ENCODE measurements at places on chromosomes 13 and 19.

DNA sequence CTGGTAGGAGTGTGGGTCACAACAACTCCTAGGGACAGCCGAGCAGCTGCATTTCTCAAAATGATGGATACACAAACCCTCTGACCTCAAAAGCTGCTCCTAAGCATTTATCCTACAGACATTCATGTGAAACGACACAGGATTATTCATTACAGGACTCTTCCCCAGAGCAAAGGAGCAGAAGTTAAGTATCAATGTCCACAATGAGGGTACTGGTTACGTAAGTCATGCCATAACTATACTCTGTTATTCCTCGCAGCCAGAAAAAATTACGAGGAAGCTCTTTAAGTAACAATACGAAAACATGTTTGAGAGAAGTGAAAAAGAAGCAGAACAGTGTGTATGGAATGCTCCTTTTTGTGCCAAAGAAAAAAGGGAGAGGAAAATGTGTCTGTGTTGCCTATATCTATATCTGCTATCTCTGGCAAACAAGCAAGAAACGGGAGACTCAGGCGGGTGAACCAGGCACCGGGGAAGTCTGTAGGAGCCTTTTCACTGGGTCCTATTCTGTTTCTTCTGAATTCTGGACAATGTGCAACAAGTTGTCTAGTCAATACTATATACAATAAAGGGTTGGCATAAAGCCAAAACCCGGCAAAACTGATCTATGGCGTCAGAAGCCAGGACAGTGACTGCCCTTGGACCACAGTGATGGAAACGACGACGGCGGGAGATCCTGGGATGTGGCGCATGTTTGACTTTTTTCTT lies 1.3 kb downstream of the ISOC2 start:
- DNase-seq: peak; percentile 49

DNA sequence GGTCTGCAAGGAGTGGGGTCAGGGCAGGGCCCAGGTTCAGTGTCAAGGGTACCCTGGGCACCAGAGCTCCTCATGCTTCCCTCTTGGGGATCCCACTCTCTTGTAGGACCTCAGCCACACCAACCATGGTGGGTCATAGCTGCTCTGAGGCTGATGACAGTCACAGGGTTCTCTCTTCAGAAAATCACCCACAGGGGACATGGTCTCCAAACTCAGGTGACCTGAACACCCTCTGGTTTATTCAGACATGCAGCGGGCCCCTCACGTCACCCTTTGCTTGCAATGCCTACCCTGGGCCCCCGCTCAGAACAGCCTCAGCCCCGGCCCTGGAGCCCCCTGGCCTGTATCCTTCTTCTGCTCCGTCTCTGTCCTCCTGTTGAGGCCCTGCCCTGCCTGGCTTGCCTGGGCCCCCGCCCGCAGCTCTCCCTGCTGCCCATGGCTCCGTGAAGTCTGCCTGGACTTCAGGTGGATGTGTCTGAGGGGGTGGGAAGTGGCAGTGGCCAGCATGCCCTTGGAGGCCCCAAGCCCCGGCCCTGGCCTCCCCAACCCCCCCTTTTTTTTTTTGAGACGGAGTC lies 20.4 kb downstream of the CHERP start:
- DNase-seq: no peak

DNA sequence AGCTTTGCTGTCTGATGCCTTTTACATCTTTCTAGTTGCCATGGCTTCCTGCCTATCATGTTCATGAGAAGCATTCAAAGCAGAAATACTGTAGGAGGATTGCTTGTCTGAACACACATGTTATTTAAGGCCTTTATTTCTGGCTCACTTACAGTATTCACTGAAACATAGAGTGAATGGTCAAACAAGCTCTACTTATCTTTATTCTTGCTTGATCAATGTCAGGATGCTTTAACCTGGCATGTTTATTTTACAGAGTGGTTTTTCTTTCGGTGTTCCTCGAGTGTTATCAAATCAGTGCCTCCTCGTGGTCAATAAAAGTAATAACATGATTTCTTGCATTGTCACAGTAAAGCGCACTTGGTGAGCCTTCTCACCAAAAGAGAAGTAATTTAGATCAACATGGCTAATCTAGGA lies 73.5 kb upstream of the PCDH17 start:
- peak; percentile 54 for DNase-seq

DNA sequence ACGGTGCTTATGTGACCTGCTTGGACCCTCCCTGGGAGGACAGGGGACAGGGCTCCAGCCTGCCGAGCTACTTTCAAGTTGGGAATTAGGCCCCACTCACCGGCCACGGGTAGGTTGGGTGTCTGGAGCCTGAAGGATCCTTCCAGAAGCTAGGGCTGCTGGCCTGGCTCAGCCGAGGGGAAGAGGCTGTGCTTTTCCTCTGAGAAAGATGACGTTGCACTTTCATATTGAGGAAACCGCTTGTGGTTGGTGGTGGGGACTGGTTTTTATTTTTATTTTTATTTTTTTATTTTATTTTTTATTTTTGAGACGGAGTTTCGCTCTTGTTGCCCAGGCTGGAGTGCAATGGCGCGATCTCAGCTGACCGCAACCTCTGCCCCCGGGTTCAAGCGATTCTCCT lies at the start of gene TMEM150B:
Gene TMEM150B, minus strand, starts transcription at position 170 of the 400 bp plus-strand sequence. CDS start 4,305 bp downstream, outside the sequence.
- peak; percentile 46 for DNase-seq

DNA sequence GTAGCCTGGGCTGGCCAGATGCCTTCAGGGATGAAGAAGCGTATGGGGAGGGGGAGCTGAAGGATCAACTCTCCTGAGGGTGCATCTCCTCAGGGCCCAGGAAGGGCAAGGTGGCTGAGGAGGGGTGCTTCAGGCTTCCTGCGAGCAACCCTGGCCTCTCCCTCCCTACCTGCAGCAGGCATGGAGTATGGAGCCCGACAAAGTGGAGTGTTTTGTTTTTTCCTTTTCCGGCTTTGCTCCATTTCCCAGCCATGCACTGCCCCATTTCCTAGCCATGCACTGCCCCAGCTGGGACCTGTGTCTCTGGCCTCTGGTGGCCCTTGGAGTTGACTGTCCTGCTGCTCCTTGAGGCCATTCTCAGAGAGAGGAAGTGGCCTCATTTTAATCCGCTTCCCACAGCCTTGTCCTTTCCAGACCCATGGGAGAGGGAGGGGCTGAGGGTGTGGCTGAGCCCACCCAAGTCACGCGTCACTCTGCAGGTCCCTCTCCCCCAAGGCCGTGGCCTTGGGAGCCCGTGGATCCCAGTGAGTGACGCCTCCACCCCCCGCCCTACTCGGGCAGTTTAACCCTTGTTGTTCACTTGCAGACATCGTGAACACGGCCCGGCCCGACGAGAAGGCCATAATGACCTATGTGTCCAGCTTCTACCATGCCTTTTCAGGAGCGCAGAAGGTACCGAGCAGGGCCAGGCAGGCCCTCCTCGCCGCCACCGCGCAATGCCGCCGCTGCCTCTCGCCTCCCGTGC lies 34.4 kb downstream of the CAPN12 start:
- no peak for DNase-seq

All from pons (tissue), 1 donor.